ENCODE measurements at places on chromosomes 16 and 17. TPM values are rescaled to one million over a fixed set of nuclear protein-coding genes. Genes with fewer than 3 reads are reported as not detected.

DNA sequence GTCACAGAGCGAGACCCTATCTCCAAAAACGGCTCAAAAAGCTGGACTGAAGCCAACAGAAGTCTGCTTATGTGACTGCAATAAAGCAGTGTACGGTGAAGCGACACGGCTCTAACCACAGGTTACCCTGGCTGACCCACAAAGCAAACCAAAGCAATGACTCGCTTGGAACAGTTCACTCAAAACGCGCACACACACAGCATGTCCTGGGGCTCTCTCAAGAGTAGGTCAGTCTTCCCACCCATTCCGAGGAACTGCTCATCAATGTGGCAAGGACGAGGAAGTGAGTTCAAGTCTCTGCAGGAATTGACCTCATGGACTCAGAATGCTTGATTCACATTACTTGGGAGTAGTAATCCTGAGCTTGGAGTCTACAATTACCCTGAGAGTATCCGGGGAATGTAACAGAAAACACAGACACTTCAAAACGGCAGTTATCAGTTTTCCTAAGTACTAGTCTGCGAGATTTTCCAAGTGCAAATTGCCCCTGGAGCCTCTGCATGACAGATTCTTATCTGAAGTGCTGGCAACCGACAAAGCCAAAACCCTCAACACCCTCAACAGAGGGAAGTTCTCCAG, 25.4 kb downstream of the PELP1 start:
- DNase-seq = no peak

- DNase-seq = no peak
Observed at GRCh38 chr17:55652114-55652823, 70.4 kb downstream of the TMEM100 start.

DNA sequence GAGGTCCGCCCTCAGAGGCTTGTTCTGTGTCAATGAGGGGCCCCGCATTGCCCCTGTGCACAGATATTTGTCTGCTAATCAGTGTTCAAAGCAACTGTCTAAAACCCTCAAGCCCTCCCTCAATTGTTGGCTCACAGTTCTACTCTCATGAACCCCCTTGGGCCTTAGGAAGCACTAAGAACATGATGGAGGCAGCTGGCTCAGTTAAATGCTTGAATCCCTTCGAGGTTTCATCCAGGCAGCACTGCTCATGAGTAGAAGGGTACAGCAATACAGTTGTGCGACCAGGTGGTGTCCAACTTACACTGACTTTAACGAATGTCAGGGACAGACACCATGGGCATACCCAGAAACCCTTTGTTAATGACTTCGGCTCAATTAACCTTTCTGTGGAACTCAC, 89.2 kb upstream of the WSCD1 start:
- no peak for DNase-seq

DNA sequence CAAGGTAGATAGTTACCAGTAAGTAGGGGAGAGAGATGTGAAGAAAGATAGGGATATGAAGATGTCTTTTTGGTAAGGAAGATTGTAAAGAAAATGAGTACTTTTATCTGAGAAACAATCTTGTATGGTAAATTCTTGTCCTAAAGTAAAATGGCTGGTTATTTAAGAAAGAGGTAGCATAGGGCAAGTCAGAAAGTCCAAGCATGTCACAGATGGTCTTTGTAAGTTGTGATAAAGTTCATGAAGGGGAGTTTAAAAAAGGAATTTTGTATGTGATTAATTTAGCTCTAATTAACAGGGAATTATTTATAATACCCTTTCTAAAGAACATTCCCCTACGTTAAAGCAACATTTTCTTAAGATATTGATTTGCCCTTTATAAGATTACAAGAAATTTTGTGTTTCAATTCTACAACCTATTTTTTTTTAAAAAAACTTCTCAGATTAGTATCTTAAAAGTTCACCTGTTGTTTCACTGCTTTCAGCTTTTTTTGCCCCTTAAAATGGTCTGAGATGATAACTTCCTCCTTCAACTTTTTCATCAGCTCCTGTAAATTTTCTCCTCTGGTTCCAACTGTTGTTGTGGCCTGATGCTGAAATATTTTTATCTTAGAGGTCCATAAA, 16.2 kb upstream of the CPHXL start:
- DNase-seq = no peak

DNA sequence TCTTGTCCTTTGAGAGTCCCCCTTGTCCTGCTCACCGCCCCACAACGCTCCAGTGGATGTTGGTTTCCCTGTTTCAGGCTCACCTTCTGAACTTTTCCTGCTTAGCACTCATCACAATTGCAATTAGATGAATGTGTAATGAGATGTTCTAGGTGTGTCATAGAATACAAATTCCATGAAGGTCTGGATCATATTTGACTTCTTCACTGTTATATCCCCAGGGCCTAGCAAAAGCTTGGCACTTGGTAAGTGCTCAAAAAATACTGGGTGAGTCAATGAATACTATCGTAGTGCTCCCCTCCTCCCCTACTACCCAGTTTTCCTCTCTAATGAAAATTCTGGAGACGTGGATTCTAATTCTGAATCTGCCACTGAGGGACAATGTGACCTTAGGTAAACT, 33.1 kb downstream of the DNAH3 start:
- DNase-seq = no peak

DNA sequence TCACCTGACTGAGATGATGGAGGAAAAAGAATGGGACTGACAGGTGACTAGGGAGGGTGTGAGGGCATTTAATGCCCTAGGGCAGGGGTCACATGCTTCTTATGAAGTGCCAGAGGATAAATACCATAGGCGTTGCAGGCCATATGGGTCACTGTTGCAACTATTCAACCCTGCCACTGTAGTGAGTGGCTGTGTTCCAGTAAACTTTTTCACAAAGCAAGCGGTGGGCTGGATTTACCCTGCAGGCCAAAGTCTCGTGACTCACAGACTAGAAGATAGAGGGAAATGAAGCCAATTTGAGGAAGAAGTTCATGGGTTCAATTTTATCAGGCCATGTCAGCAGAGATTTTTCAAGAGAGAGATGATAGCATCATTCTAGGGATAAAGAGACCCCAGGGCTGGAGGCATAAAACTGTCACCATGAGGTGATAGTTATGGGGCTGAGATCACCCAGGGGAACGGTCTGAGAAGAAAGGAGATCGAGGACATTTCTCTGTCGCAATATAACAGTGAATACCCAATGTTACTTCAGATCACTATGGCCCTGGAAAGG, 8.6 kb downstream of the ARHGAP17 start:
- DNase-seq = peak; percentile 37

The HIC1 gene
- 1.5 TPM for total RNA-seq

The EXOC3L1 gene
- total RNA-seq = 0.32 TPM

GRCh38 chr16:76535-77272, 1.3 kb upstream of the MPG start:
- peak; percentile 46 for DNase-seq

DNA sequence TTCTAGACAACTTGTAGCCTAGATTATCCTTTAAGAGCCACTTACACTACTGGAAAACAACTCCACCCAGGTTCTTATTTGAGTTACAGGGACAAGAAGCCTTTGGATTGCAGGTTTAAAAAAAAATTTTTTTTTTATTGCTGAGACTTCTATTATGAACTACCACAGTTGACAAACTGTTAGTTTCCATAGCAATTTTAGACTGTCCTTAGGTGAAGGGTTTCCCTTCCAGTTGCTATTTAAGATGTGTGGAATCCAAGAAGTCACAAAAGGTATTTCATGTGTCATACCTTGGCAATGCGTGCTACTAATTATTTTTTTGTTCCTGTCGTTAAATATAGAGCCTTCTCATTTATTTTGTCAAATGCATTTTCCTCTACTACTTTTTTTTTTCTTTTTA, 253.2 kb downstream of the PRKCA start:
- DNase-seq = no peak

The XYLT1 gene
- total RNA-seq = 0.64 TPM

The ADAP2 gene
- not detected for total RNA-seq

DNA sequence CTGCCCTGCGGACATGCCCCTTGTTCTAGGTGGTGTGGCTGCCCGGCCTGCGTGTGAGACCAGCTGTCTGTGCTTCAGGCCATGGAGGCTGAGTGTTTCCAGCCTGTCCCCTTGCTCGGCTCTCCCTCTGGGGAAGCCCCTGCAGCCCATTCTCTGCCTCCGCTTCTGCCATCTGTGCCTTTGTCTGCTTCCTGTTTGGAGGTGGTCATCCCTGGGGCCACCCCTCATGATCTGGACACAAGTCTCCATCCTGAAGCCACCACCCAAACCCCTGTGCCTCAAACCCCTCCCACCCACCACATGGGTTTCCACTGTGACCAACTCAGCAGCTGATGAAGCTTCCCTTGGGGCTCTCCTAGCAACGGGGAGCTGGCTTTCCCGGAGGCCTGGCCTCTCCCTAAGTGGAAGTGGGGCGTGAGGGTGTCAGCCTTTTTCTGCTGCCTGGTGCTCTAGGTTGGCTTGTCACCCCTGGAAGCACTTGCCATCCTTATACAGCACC, 184.9 kb downstream of the SEC14L1 start:
- no peak for DNase-seq

DNA sequence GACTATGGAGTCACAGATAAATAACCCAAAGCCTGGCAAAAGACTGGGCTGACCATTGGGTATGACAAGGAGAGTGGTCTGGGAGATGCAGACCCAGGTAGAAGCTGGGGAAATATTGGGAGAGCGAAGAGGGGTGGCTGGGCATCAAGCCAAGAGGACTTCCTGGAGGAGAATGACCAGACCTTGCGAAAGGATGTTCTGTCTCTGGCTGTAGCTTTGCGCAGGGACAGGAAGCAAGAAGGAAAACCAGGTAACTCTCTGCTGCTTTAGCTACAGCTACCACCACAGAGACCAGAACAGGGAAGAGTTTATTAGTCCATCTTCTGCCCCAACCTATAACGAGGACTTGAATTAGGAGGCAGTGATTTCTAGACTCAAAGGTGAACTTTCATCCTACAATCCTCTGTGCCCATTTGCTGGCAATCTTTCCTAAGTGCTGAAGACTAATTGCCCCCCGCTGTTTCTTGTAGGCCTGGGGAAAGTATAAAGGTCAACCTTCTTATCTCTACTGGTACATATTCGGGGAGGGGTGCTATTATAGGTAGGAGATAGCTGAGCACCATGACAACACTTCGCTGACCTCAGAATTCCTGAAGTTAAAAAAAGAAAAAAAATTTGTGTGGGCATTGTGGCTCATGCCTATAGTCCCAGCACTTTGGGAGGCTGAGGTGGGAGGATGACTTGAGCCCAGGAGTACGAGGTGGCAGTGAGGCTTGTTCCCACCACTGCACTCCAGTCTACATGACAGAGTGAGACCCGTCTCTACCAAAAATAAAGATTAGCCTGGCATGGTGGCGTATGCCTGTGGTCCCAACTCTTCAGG, 19.1 kb upstream of the KIFC3 start:
- no peak for DNase-seq

The MC1R gene
- 13.4 TPM for total RNA-seq

- no peak for DNase-seq
Observed at GRCh38 chr17:72296456-72296855, 175.6 kb downstream of the SOX9 start.

The RGS11 gene
- not detected for total RNA-seq

DNA sequence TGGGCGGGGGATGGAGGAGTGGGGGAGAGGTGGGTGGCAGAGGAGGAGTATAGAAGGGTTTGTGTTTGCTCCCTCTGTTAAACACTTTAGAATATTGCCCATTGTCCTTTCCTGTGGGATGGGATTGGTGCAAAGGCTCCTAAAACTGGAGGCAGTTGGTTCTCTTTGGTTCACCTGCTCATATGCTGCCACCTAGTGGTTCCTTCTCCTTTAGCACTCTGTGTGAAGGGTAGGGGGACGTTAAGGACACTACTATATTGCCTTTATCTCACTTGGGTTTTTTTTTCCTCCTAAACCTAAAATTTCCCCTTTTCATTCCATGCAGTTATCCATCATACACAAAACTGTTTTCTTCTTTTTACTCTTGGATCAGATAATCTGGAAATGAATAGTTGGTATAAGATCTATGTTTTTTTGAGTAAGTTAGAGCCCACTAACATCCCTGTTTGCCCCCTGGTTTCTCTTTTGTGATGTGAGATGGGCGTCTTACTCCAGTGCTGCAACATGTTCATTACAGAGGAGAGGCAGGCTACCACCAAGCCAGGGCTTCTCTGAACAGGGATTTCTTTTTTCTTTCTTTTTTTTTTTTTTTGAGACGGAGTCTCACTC, 23.8 kb downstream of the SNX11 start:
- DNase-seq = peak; percentile 86

- DNase-seq = no peak
Observed at GRCh38 chr16:56814537-56815432, 50.2 kb upstream of the SLC12A3 start.

The ATF7IP2 gene
- 21.9 TPM for total RNA-seq

DNA sequence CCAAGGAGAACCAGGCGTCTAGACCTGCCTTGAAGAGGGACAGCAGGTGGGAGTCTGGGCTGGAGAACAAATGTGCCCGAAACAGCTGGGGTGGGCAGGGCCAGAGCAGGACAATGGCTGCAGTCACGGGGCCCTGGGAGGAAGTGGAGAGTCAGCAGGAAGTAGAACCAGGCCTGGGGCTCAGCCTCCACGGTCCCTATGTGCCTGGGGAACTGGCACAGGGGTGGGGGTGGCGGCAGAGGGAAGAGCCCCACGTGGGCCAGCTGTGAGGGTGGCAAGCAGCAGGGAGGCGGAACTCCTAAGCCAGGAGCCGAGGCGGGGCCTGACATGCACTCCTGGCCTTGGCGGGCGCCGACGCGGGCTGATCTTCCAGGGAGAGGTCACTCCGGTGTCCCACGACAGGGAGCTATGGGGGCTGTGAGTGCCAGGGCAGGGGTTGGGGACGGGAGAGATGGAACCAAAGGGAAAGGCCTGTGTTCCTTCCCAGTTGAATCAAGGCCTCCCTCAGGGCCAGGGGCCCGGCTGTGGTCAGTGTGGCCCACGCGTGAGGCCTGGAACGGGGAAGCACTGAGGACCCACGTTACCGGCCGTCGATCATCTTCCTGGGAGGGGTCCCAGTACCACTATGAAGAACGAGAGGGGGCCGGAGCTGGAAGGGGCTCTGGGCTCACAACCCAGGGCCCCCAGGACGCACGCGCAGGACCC, 42.7 kb downstream of the TIMM22 start:
- DNase-seq = no peak

DNA sequence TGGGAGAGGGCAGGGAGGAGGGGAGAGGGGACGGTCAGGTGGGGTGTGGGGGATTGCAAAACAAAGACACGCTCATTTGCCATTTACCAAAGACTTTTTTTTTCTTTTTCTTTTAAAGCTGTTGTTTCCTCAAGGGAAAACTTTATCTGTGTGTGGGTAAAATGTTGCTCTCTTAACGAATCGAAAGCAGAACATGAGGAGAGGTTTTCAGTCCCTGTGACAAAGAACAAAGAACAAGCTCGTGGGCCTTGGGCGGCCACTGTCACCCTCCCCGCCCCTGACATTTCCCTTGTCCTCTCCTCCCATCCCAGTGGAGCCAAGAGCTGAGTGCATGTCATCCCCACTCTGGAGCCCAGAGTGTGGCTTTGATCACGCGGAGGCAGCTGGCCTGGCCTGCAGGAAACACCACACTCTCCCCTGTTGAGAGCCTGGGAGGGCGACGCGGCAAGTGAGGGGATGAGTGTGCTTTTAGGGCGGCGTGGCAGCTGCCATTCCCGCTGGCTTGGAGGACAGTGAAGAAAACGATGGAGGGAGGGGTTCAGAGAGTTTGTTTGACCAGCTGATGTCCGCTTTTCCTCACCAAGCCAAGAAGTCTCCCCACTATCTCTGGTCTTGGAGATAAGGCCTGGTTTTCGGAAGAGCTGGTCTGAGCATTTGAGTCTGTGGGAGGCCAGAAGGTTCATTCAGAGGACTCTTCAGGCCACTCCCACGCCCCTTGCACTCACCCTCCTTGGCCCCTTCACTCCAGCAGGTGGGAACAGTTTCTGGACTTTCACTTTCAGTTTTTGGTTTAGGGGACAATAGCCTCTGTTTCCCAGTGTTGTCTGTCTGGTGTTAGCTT, 11.4 kb downstream of the CCR7 start:
- DNase-seq = no peak

Data from A673 (cell line).